ENCODE measurements at places on chromosomes 7 and 10.

DNA sequence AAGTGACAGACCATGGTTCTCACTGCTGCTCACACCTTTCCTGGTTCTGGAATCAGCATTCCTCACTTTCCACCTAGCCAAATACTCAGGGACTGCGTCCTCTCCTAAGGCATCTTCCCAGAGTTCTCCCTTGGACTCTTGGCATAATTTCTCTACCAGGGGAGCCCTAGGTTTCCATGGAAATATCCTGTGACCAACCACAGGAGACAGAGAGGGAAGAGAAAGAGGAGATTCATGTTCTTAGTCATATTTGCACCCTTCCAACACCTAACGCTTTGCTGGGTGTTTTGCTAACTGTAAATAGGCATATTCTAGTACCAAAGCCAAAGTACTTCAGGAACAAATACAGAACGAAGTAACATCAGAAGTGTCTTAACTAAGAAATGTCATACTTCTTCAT, 28.6 kb downstream of the DENND11 start:
- no peak for DNase-seq

GRCh38 chr10:37711617-37712488, 145.6 kb downstream of the ZNF248 start:
- DNase-seq = no peak

DNA sequence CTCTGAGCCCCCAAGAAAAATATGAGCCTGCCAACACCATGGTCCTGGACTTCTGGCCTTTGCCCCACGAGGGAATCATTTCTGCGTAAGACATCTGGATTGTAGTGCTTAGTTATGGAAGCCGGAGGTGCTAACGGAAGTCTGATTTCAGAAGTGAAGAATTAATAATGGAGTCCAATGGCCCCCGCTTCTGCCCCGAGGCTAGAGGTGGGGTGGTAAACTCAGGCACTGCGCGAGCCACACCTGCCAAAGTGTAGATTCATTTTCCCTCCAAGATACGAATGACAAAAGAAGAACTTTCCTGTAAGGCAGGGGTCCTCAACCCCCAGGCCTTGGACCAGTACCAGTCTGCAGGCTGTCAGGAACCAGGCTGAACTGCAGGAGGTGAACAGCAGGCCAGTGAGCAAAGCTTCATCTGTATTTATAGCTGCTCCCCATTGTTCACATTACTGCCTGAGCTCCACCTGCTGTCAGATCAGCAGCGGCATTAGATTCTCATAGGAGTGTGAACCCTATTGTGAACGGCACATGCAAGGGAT, 22.3 kb downstream of the CNPY1 start:
- no peak for DNase-seq

- DNase-seq = no peak
Measured at GRCh38 chr7:46764100-46764936, 817.6 kb downstream of the TNS3 start.

- DNase-seq = peak; percentile 46
Measured at GRCh38 chr10:71774916-71775702, 1.8 kb upstream of the VSIR start.

DNA sequence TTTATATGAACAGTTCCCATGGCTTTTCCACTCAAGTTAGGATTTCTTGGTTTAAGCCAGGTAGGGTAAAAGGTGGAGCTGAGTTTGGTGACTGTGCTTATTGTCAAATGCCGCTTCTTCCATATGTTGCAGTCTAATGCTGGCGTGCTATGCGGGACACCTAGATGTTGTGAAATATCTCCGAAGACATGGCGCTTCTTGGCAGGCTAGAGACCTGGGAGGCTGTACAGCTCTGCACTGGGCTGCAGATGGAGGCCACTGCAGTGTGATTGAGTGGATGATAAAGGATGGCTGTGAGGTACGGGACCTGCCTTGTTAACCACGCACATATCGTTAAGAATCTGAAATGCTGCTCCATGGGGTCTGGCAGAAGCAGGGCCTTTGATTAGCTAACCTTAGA, 108.4 kb downstream of the FANK1 start:
- no peak for DNase-seq

DNA sequence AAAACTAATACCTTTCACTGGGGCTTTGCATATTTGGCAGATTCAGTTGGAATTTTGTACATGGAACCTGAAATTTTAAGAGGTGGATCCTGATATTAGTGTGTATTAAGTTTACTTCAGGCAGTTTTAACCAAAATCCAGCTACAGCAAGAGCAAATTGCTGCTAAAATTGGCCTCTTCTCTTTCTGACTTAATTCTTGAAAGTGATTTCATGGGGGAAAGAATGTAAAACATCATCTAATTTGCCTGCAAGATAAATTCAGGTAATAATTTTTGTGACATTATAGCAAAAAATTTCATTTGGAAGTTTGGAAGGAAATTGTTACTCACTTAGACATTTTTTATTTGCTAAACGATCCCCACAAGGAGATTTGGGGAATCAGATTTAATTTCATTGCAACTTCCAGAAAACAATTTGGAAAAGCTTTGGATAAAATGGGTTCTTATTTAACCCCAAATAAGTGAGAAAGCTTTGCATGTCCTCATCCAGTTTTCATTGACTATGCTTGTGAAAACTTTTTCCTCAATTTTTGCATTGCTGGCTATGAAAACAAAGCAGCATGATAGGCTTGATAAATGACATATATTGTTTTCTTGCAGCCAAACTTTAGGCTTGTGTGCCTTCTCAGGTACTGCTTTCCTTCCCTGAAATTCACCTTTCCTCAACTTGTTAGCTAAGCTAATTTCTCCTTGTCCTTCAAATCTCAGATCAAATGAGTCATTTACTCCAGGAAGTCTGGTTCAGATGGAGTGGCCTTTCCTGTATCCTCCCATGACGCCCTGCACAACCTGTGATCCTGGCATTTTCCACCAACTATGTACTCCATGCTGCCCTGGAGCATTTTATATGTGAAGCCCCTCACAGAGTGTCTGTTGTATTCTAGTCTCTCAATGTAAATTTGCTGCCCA, 27.4 kb upstream of the ZNF438 start:
- no peak for DNase-seq

GRCh38 chr10:14345262-14345661, 14.5 kb upstream of the FRMD4A start:
- no peak for DNase-seq

DNA sequence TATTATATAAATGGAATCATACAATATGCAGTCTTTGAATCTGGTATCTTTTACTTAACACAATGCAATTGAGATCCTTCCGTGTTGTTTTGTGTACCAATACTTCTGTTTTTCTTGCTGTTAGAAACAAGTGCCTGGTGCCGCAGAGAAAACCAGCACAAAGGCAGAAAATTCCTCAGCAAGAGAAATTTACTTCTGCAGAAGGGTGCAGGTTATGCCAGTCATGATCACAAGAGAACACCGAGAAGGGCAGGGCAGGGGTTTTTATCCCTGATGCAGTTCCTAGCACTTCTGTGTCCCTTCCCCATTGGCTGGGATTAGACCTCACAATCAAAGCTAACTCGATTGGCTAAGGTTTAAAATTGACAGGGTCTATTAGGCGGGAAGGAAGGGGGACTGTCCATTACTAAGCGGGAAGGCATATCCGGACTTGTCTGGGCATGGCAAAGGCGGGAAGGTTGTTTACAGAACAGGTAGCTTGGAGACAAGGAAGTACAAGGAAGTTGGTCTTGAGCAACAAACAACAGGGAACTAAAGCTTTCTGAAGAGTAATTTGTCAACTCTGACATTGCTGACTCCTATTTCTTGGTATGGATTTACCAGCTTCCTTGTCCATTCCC, 2.4 kb upstream of the ZNF33B start:
- DNase-seq = no peak

- no peak for DNase-seq
Measured at GRCh38 chr7:11379641-11380040, 406.0 kb downstream of the PHF14 start.

DNA sequence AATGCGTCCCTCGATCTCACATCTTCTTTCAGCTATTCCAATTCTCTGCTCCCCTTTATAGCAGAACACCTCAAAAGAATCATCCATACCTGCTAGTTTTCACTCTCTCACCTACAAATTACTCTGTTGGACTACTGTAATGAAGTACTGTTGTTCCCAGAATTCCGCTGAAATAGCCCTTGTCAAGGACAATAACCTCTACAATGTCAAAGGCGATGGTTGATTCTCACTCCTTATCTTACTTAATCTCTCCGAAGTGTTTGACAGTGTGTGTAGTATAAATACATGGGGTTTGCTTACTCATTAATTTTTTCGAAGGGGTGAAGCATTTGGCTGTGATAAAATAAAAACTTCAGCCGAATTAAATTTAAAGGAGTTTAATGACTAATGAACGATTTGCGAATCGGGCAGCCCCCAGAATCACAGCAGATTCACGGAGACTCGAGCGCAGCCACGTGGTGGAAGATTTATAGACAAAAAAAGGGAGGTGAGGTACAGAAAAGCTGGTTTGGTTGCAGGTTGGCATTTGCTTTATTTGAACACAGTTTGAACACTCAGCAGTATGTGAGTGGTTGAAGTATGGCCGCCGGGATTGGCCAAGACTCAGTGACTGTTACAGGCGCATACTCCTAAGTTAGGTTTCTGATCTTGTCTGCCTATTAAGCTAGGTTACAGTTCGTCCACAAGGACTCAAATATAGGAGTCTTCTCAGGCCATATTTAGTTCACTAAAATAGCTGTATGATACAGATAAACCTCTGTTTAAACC, 29.8 kb downstream of the SYPL1 start:
- DNase-seq = no peak

DNA sequence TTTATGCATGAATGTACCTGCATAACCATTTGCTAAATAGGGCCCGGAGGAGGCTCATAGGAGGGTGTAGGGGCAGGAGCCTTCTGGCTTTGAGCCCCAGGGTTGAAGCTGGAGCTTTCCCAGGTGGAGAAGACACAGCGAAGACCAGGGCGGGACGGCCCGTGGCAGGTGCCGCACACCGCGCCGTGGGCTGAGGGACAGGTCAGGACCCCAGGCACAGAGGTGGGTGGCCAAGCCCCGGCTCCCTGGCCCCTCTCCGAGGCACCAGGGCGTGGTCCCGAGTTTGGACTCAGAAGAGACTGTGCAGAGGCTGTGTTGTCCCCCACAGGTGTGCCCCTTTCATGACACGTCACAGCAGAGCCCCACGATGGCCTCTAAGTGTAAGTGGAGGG, 56.5 kb downstream of the PWWP2B start:
- no peak for DNase-seq
